ENCODE measurements at places on chromosomes 6 and 20.

- DNase-seq, result no peak
Observed at GRCh38 chr20:24964506-24964840, 15.4 kb downstream of the CST7 start.

GRCh38 chr20:58829531-58829941 lies 21.2 kb downstream of the GNAS-AS1 start:
- DNase-seq, result no peak

- DNase-seq, result no peak
Observed at GRCh38 chr6:87182321-87182720, 27.0 kb downstream of the ZNF292 start.

- DNase-seq, result peak; percentile 64
Observed at GRCh38 chr6:10495029-10495428, 26.1 kb upstream of the GCNT2 start.

DNA sequence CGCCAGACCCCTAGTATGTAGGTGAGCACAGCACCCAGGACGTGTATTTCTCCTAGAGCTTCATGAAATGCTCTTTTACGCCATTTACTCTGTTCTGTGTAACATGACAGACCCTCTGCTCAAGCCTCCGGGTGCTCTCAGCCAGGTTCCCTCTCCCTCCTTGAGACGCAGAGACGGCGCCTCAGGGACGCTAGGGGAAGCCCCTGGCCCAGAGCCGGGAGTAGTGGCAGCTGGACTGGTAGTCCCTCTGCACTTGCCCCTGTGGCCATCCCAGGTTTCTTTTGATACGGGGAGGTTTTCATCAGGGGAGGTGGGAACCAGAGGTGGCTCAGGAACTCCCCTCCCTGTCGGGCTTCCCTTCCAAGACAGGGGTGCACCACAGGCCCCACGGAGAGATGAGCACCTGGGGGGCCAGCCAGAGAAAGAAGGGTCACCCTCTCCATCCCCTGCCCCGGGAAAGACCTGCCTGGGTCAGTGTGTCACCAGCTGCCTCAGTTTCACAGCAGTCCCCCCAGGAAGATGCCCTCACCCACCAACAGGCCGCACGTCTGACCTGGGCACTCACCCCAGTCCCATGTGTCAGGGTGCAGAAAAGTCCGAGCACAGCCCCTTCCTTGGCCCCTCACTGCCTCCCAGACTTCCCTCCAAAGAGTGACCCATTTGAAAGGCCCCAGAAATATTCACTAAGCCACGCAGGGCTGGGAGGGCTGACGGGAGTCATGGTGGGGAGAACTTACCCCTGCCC lies 58.1 kb upstream of the AFDN start:
- no peak for DNase-seq

- DNase-seq, result no peak
Observed at GRCh38 chr6:118580585-118581419, 32.7 kb downstream of the PLN start.

- DNase-seq, result peak; percentile 67
Observed at GRCh38 chr6:33812669-33813068, 8.9 kb upstream of the MLN start.

- DNase-seq, result no peak
Observed at GRCh38 chr6:111624401-111625098, 18.9 kb upstream of the TRAF3IP2 start.

DNA sequence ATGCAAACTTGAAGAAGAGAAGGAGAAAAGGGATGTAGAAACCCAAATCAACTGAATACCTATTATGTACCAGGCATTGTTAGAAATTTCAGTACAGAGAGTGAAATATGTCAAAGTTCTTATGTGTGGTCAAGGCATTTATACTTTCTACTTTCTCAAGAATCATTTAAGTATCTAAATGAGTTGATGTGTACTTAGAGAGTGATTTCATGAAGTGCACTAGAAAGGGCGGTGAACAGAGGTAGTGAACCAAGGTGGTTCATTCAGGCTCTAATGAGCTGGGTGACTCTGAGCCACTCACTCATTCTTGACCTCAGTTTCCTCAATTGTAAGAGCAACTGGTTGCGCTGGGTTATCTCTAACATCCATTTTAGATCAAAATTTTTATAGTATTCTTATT lies 3.3 kb downstream of the PDE7B start:
- DNase-seq, result no peak

- no peak for DNase-seq
Observed at GRCh38 chr6:131001945-131002660, 60.9 kb downstream of the EPB41L2 start.

DNA sequence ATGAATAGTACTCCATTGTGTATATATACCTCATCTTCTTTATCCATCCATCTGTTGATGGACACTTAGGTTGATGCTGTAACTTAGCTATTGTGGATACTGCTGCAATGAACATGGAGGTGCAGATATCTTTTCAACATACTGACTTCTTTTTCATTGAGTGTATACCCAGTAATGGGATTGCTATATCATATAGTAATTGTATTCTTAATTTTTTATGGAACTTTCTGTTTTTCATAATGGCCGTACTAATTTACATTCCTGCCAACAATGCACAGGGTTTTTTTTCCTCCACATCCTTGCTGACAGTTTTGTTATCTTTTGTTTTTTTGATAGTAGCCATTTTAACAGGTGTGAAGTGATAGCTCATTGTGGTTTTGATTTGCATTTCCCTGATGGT lies 5.2 kb downstream of the CCN2 start:
- DNase-seq, result no peak

DNA sequence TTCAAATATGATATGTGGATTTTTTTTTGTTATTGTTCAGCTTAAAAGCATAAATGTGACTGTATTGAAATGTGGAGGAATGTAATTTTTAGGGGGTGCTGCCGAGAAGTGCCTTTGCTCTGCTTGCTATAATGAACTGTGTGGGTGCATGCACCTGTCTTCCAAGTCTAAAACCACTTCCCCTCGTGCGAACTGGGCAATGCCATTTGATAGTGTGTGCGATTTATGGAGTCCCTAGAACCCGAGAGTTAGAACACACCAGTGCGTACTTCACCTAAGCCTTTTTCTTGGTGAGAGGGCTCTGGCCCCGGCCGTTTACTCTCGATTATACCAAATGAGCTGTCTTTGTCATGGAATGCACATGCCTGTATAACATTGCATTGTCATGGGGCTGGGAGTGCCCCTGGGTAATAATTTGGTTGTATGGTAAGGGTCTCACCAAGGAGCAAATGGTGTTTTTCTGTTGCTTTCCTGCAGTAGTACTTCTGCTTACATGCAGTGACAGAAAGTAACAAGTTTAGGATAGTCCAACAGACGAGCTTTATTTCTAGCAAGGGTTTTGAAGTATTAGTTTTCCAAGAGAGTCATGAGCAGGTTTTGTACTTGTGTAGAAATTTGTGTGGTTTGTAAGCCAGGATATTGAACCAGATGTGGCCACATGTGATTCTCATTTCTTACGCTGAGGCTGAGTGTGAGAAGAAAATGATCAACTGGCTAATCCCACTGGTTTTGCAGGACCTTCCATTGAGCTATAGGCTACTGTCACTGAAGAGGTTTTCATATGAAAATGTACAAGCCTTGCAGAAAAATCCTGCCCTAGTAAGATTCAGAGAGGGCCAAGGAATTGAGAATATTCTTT lies 172.4 kb downstream of the DTNBP1 start:
- no peak for DNase-seq

- DNase-seq, result no peak
Observed at GRCh38 chr6:101259505-101259904, 134.0 kb upstream of the GRIK2 start.

GRCh38 chr20:12733811-12734210 lies 275.0 kb upstream of the SPTLC3 start:
- no peak for DNase-seq

DNA sequence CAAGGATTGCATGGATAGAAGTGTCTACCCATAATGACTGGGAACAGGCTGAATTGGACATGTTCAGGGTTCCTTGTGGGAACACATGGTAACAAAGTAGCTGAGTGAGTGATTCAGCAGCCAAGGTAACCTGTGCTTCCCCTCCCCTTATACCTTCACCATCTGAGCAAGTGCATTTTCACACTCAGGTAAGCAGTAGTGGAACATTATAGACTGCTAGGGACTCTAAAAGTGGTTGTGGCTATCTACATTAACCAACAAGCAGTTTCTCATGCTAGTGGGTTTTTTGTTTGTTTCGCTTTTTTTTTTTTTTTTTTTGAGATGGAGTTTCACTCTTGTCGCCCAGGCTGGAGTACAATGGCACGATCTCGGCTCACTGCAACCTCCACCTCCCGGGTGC lies 41.4 kb downstream of the KIZ start:
- DNase-seq, result no peak

- DNase-seq, result no peak
Observed at GRCh38 chr6:79498842-79499241, 38.4 kb downstream of the LCA5 start.

GRCh38 chr20:33694639-33695012 lies 8.4 kb upstream of the E2F1 start:
- no peak for DNase-seq

DNA sequence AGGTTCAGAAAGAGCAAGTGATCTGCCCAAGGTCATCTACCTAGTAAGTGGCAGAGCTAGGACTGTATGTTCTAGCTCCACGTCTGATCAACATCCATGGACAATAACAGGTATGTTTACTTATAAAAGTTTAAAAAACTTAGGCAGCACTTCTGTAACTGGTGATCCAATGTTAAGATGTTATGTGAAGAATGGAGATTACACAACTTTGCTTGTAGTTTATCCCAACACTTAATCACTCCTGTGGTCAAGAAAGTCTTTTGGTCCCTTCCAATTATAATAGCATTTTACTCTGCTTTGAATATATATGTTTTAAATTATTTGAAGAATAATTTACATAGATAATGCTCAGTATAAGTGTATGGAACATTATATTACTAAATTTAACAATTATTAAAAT lies 4.8 kb downstream of the FBXO30 start:
- DNase-seq, result no peak

GRCh38 chr20:47355489-47356219 lies 845 bp downstream of the ZMYND8 start:
- no peak for DNase-seq

DNA sequence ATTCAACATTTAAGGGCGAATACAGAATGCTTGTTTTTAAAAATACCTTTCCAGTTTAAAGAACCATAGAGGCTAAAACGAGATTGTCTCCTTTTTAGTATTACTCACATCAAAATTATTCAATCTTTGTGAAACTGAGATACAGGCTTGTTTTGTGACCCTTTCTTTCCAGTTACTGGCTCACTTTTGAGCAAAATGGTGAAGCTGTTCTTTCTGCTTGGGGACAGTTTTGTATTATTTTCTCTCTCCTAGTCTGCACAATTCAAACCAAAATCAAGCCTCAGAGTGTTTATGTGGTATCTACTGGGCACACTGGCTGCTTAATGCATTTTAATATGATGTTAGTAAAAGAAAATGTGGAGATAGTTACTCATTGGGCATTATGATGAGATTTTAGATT lies 36.5 kb downstream of the HIVEP1 start:
- DNase-seq, result no peak

DNA sequence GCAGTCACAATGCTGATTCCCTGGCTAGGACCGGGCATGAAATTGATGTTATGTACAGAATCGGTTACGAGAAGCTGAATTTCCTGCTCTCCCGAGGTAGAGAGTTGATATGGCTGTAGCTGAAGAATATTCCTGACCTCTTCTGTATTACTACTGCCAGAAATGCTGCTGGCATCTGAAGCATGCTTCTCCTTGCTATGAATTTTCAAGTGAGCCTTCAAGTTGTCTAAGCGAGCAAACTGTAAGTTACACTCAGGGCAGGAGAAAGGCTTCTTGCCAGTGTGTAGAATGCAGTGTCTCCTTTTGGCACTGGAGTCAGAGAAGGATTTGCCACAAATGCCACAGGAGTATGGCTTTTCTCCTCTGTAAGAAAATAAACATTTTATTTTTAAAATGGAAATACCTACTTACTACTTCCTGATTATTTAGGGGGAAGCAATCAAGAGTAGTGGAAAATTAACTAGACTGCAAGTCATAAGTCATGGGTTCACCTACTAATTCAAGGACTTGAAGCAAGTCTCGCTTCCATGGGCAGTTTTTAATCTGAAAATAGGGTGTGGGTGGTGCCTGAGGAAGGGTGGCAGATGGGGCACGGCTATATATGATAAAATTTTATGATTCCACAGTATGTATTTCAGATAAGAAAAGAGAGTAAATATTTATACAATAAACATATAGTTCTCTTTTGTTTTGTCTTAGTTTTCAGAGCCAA lies 10.8 kb upstream of the MICAL1 start:
- no peak for DNase-seq

DNA sequence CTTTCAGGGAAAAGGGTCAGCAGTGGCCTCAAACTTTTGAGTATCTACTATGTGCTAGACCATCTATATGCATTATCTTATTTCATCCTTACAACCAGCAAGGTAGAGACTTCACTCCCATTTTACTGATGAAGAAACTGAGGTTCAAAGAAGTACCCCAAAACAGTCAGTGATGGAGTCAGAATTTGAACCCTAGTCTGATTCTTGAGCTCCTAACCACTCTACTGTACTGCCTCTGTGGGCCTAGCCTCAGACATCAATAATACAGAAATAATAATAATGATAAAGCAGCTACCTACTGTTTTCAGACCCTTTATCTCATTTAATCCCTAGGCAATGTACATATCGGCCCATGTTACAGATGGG lies 8.4 kb downstream of the ADA start:
- DNase-seq, result no peak

All from hematopoietic multipotent progenitor cell (in vitro differentiated cells).